H9 (cell line): ENCODE measurements at places on chromosomes 12 and 14. TPM values are rescaled to one million over a fixed set of nuclear protein-coding genes. Genes with fewer than 3 reads are reported as not detected.

DNA sequence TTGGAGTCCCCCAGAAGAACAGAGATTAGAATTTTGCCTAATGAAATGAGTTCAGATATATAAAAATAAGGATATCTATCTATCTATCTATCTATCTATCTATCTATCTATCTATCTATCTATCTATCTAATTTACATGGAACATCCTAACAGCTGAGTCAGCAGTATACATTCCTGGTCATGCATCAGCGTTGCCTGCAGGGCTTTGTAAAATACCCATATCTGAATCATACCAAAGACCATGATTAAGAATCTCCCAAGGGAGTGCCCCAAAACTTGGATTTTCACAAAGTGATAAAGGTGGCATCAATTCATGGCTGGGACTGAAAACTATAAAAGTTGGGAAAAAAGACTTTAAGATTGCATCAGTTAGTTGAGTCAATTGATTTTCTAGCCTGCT is 32.7 kb upstream of the SYT10 start:
- DNase-seq = no peak

DNA sequence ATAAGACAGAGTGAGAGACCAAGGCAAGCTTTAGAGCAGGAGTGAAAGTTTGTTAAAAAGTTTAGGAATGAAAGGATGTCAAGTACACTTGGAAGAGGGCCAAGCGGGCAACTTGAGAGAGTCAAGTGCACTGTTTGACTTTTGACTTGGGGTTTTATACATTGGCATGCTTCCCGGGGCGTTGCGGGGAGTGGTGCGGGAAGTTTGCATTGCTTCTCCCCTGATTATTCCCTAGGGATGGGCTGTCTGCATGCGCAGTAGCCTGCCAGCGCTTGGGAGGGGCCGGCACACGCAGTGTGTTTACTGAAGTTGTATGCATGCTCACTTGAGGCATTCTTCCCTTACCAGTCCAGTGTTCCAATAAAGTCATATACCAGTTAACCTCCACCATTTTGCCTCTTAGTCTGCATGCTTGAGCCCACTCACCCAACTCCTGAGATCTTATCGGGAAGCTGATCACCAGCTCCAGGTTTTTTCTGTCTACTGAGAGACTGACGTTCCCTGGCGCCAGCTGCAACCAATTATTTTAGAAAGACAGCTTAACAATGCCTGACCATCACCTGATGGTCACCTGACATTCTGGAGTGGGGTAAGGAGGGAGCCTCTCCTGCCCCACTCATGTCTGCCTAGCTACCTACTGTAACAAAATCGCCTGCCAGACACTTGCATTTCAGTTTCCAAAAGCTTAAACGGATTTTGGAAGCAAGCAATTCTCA is 53.2 kb downstream of the DACT1 start:
- no peak for DNase-seq

DNA sequence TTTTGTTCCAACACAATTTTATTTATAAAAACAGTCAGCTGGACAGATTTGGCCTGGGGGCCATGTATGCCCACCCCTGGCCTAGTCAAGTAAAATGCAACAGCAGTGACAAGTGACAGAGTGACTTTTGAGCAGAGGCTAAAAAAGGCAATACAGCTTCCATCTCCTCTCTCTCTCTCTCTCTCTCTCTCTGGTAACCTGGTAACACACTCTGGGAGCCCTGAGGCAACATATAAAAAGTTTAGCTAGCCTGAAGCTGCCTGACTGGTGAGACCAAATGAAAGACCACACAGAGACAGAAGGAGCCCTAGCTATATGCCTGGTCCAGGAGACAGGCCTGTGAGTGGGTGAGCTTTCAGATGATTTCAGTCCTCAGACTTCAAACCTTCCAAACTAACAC is 105.4 kb downstream of the DENND5B start:
- no peak for DNase-seq

C12orf50 gene
- 0.17 TPM in 1 of 2 replicates, not detected in the other for total RNA-seq

- no peak for DNase-seq
These were observed 71.5 kb upstream of the CAPRIN2 start for GRCh38 chr12:30826276-30826675.

- DNase-seq = no peak
These were observed 222.6 kb downstream of the NUAK1 start for GRCh38 chr12:105915997-105916759.

DNA sequence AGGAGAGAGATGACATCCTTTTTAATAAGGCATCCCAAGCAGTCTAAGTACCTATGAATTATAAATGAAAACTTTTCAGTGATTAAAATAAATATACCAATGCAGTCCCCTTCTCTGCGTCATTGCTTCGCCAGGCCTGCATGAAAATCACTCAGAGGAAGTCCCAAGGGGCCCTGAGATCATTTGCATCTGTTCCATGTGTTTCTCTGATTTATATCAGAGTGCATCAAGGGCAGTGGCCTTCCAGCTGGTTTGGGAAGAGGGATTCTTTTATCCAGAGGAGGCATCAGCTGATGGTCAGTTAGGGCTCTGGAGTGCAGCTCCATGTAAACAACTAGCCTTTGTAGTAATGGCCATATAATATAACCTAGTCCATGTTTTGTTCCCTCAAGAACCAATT is 210.1 kb downstream of the RGS6 start:
- DNase-seq = no peak

DNA sequence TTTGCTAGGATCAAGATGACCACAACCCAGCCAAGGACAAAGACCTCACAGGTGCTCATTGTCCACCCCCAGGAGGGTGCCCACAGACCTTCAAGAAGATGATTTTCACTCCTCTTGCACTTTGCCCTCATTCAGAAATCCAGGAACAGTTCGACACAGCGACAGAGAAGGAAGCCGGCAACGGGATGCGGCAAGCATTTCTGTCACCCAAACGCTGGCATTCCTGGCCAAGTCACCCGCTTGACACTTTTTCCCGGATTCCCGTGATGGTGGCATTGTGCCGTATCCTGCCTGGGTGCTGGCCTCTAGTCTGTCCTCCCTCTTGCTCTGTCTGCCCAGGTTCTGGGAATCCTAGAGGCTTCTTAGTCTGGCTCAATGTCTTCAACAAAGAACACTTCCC is 770.4 kb upstream of the ALG10B start:
- DNase-seq = no peak

HNRNPC gene
- 1,044 and 1,062 TPM in 2 replicates for total RNA-seq
